A549 treated with AZD2906 at 1 μM for 4 hours (cell line): ENCODE measurements at places on chromosomes 2 and 18. TPM values are rescaled to one million over a fixed set of nuclear protein-coding genes. Genes with fewer than 3 reads are reported as not detected.

ITPRIPL1 gene
- not detected in 5 replicates for total RNA-seq

MAP2 gene
- 0.93 to 1.8 TPM (median 1.1 TPM) in 5 replicates for total RNA-seq

CPLX4 gene
- not detected in 5 replicates for total RNA-seq

APLF gene
- 0.48 to 0.61 TPM (median 0.56 TPM) in 5 replicates for total RNA-seq

FBXO36 gene
- total RNA-seq = 0.93 to 1.7 TPM (median 1.3 TPM) in 5 replicates

FKBP7 gene
- 7.3 to 12.1 TPM (median 10.2 TPM) in 5 replicates for total RNA-seq

MC4R gene
- not detected in 5 replicates for total RNA-seq

UGT1A8 gene
- 0.03 to 0.10 TPM (median 0.07 TPM) in 3 of 5 replicates, not detected in the others for total RNA-seq

GRHL1 gene
- total RNA-seq = 0.93 to 1.3 TPM (median 1.1 TPM) in 5 replicates

PHOSPHO2 gene
- 2.4 to 3.2 TPM (median 2.9 TPM) in 5 replicates for total RNA-seq

CHRNA1 gene
- not detected in 5 replicates for total RNA-seq

LONRF2 gene
- 1.7 to 2.4 TPM (median 2.0 TPM) in 5 replicates for total RNA-seq

TUBA3E gene
- total RNA-seq = 5.2 to 8.8 TPM (median 6.9 TPM) in 5 replicates

ABCG8 gene
- not detected in 5 replicates for total RNA-seq

FRZB gene
- 0.04 to 0.13 TPM (median 0.11 TPM) in 5 replicates for total RNA-seq

MBP gene
- total RNA-seq = 14.1 to 16.2 TPM (median 15.9 TPM) in 5 replicates

GREB1 gene
- total RNA-seq = 2.3 to 4.1 TPM (median 3.5 TPM) in 5 replicates

DIPK1C gene
- not detected in 5 replicates for total RNA-seq

TOGARAM2 gene
- total RNA-seq = 0.05 to 0.52 TPM (median 0.20 TPM) in 5 replicates

SATB2 gene
- 2.7 to 3.2 TPM (median 3.0 TPM) in 5 replicates for total RNA-seq

PIEZO2 gene
- total RNA-seq = 0.52 to 0.96 TPM (median 0.59 TPM) in 5 replicates

GALNT13 gene
- 6.5 to 13.4 TPM (median 8.3 TPM) in 5 replicates for total RNA-seq

PXDN gene
- total RNA-seq = 11.5 to 17.4 TPM (median 15.5 TPM) in 5 replicates

ANKRD30B gene
- total RNA-seq = not detected in 5 replicates

LOXHD1 gene
- total RNA-seq = not detected in 5 replicates

TUBA4B gene
- 0.10 to 0.32 TPM (median 0.12 TPM) in 5 replicates for total RNA-seq
